ENCODE measurements at places on chromosomes 16 and 17.

- DNase-seq = peak; percentile 29
These were observed 4.4 kb upstream of the ARMC7 start for GRCh38 chr17:75105126-75106080.

DNA sequence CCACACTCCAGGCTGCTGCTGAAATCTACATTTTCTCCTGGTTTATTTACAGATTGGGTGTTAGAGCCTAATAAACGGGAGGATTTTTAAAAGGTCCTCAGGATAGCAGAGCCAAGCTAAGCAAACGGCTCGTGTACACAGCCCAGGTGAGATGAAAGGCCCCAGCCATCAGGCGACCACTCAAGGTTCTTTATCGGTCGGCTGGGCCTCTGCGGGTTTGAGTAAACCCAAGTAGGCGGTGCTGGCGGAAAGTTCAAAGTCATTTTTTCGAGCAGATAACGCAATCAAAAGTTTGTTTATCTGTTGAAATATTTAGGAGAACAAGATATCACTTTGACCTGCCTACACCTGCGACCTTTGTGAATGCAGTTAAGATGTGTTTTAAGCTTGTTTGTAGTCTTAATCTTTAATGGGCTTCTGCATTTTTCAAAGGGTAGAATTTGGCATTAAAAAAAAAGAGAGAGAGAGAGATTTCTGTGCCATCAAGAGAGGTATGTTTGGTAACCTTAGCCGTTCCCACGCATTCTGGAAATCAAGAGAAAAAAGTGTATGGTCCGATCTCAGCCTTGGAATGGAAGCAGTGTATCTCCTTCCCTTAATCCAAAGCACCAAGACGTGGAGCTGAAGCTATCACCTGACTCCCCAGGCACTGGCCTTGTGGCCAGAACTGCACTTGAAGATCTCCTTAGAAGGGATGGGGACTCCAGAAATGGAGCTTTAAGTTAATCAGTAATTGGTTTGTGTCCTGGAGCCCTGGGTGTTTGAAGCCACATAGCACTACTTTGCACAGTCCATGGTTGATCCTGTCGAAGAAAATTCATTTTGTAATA is 301.7 kb upstream of the IRX5 start:
- no peak for DNase-seq

- no peak for DNase-seq
These were observed 4.8 kb downstream of the ABCC1 start for GRCh38 chr16:15953929-15954813.

DNA sequence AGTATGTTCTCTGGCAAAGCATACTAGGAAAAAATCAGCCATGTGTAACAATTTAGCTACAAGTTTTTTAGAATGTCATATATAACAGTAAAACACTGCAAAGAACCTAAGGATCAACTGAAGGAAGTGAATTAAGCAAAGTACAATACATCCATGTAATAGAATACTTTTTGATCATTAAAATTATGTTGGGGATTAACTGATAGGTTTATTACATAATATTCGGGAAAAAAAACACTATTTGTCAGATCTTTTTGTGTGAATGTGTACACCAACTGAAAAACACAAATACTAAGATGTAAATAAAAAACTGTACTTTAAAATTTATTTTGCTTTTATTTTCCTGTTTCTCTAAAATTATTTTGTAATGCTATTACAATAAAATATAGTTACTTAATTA is 185.5 kb upstream of the DYNLRB2 start:
- DNase-seq = no peak

- DNase-seq = no peak
These were observed 191.3 kb downstream of the ZNF18 start for GRCh38 chr17:11805952-11806351.

- no peak for DNase-seq
These were observed 330.2 kb downstream of the C16orf95 start for GRCh38 chr16:86986809-86987487.

Data from NCI-H187 treated with DMSO at 0.1 percent for 48 hours (cell line).